ENCODE measurements at places on chromosomes 16 and 17. TPM values are rescaled to one million over a fixed set of nuclear protein-coding genes. Genes with fewer than 3 reads are reported as not detected.

The TRAF4 gene
- total RNA-seq = 38.3 TPM

The CCL1 gene
- total RNA-seq = not detected

The RPL23 gene
- total RNA-seq = 1,562 TPM

The SMIM36 gene
- total RNA-seq = not detected

The SLC6A2 gene
- total RNA-seq = not detected

The ASB16 gene
- not detected for total RNA-seq

The MT1A gene
- total RNA-seq = 23.9 TPM

The CRYBA1 gene
- total RNA-seq = not detected

The BCL6B gene
- 1.0 TPM for total RNA-seq

The SMTNL2 gene
- 0.15 TPM for total RNA-seq

The ST6GALNAC2 gene
- 1.8 TPM for total RNA-seq

The ACSM5 gene
- not detected for total RNA-seq

The SMIM22 gene
- not detected for total RNA-seq

The CD300LB gene
- total RNA-seq = not detected

The CRHR1 gene
- total RNA-seq = not detected

The P2RX5 gene
- total RNA-seq = 1.0 TPM

The RPL27 gene
- 1,301 TPM for total RNA-seq

The PRRT2 gene
- total RNA-seq = 0.67 TPM

The FBXW10B gene
- total RNA-seq = 0.59 TPM

The TPSG1 gene
- total RNA-seq = not detected

The EVPL gene
- not detected for total RNA-seq

The FZD2 gene
- 44.7 TPM for total RNA-seq

The SERPINF2 gene
- not detected for total RNA-seq

The SLC5A11 gene
- not detected for total RNA-seq

The ZNF319 gene
- 3.1 TPM for total RNA-seq

The CA7 gene
- not detected for total RNA-seq

The CD300H gene
- not detected for total RNA-seq

The C16orf89 gene
- 0.17 TPM for total RNA-seq

The CTRL gene
- 1.0 TPM for total RNA-seq

The CLDN7 gene
- total RNA-seq = 11.3 TPM

The CLTC gene
- total RNA-seq = 200 TPM

The SOST gene
- not detected for total RNA-seq

The RHBDL1 gene
- 0.50 TPM for total RNA-seq

The SLC5A10 gene
- not detected for total RNA-seq

The NUDT7 gene
- 11.1 TPM for total RNA-seq

The CD68 gene
- total RNA-seq = 27.7 TPM

The ABCA3 gene
- 0.34 TPM for total RNA-seq

The TP53TG3 gene
- not detected for total RNA-seq

The KLHL36 gene
- 30.8 TPM for total RNA-seq

The SCGB1C2 gene
- not detected for total RNA-seq

The OSGIN1 gene
- 0.67 TPM for total RNA-seq

The HOXB1 gene
- not detected for total RNA-seq

The TMC5 gene
- total RNA-seq = not detected

The UMOD gene
- total RNA-seq = not detected

The CCL2 gene
- 4.2 TPM for total RNA-seq

All from bronchus fibroblast of lung (primary cell).